ENCODE measurements at places on chromosomes 7 and 10.

DNA sequence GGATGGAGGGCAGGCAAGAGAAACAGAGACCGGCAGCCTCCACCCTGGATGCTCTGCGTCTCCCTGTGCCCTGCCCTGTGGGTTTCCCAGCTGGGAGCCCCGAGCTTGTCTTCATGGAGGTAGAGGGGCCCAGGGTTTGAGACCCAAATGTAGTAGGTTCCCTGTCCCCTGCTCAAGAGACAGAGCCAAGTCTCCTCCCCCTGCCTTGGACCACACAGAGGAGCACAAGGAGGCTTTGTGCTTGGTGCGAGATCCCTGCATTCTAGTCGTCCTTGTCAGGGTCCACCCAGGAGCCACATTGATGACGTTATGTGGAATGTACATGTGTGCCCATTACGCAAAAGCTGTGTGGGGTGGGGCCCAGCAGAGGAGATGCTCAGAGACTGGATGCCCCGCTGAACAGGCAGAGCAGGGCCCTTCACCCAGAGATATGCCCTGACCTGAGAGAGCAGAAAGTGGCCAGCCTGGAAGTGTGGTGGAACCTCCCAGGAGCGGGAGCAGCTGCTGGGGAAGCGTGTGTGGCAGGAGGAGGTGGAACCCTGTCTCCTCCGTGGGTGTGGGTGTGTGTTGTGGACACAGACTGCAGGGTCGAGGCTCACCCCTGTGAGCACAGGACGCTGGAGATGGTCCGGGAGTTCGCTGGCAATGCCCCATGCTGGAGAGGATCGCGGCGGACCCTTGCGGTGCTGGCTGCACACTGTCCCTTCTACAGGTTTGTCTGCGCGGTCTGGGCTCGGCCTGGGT, 39.3 kb downstream of the VWA2 start:
- no peak for DNase-seq

DNA sequence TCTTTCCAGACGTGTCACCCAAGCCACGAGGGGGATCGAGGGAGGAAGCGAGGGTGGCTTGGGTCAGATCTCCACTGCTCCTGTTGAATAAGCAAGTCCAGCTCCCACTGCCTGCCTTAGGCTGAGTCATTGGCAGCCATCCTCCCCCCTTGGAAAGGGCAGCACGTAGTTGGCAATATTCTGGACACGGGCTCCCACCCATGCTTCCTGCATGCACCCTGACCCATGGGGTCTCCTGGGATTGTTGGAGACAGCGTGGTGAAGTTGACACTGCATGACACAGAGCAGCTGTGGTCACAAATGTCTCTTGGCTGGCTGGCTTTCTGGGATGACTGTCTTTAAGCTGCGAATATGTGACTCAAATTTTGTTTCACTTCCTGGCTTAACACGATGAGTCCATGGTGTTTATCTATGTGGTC, 11.2 kb downstream of the BTBD16 start:
- no peak for DNase-seq

DNA sequence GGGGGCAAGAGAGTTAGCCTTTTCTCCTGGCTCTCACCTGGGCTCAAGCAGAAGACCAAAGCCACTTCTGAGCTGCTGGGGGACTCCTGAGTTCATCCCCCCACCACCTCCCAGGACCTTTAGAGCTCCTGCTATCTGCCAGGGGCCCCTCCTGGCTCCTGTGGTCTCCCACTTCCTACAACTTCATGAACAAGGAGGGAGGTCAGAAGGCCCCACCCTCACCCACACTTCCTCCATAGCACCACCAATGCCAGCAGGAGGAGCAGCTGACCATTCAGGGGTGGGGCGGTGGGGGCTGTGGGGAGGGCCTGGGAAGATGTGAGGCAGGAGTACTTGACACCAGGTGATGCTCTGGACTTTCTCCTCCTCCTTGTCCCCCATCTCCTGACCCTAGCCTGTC, 32.6 kb upstream of the ADCYAP1R1 start:
- DNase-seq: no peak

- DNase-seq: no peak
Observed at GRCh38 chr7:12719981-12720865, 32.8 kb downstream of the ARL4A start.

GRCh38 chr7:17994079-17994850, 33.4 kb downstream of the PRPS1L1 start:
- DNase-seq: no peak

DNA sequence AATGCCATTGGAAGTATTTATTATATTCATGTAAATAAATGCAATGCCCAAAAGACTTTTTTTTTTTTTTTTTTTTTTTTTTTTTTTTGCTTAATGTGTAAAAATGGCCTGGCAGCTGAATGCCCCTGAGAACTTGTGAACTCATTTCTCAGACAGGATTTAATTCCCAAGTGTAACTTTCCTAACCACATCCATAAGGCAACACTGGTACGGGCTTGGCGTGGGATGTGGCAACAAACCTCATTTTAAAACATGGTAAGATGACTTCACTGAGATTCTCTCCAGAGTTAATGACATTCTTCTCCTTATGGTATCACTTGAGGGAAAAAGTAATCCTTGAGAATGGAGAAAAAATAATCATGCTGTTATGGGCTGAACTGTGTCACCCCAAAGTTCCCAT, 150.4 kb downstream of the DGKI start:
- DNase-seq: no peak

GRCh38 chr10:95675403-95676116, 18.2 kb downstream of the TCTN3 start:
- DNase-seq: no peak

DNA sequence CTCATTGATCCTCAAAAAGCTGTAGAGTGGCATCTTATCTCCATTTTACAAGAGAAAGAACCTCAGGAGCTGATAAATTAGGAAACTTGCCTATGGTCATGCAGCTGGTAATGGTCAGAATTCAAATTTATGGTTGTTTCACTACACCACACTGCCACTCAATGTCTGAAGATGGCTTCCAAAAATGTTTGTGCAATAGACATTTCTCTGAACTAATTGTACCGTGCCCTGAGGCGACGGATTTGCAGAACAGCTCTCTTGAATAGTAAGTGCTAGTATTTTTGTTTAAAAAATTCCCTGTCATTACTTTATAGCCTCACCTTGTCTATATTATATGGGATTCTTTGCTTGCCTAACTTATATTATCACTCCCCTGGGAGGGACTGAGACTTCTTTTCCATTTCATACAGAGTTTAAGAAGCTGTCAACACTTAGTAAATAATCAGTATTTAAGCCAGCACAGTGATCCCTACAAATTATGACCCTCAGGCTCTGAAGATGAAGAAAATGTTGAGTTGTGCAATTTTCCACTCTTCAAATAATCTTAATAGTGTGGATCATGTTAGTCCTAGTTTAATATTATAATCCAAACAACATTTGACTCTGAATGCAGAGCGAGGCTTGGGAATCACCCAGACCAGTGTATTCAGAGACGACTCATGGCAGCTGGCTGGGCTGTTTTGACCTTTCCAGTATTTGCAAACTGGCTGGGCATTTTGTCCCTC, 346.6 kb downstream of the PTEN start:
- DNase-seq: no peak

DNA sequence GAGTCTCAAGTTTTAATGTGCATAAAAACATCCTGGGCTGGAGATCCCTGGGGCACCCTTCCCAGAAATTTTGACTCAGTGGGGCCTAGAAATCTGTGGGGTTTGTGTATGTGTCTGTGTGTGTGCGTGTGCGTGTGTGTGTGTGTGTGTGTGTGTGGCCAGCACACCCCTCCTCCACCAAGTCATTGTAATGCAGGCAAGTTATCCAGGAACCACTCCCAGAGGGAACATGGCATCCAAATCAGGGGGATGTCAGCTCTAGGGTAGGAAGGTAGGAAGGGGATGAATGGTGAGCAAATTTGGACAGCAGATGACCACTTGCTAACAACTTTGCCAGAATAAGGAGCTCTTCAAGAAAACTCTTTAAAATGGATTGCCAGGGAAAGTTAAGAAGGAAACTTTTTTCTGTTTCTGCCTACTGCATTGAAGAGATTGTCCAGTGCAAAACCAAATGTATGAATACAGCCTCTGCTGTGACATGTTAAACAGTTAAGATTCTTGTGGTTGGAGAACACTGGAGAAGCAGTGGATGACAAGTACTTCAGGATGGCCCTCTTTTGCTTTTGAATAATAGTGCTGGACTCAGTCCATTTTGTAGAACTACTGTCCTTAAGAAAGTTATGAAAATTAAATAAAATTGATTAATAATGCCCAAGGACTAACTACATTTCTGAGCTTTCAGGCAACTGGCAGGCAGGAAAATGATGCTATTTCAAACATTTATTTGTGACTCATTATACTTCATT, 12.3 kb downstream of the STAMBPL1 start:
- DNase-seq: no peak

GRCh38 chr10:88800152-88801125, 2.1 kb upstream of the LIPM start:
- peak; percentile 9 for DNase-seq

DNA sequence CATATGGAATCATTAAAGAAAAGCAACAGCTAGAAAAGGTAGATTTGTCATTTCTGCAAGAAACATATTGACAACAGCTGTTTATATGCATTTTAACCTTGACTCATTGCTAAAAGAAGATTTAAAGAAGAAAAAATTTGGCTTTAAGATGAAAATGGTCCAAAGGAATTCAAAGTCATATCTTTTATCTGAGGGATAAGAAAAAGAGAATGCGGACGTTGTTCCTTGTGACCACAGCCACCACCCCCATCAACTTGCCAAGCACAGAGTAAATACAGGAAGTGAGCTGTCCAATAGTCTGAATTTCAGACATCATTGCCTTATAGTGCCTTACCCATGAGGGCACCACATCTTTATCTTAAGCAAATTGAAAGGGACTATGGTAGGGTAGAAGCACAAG, 7.3 kb upstream of the CRPPA start:
- no peak for DNase-seq

DNA sequence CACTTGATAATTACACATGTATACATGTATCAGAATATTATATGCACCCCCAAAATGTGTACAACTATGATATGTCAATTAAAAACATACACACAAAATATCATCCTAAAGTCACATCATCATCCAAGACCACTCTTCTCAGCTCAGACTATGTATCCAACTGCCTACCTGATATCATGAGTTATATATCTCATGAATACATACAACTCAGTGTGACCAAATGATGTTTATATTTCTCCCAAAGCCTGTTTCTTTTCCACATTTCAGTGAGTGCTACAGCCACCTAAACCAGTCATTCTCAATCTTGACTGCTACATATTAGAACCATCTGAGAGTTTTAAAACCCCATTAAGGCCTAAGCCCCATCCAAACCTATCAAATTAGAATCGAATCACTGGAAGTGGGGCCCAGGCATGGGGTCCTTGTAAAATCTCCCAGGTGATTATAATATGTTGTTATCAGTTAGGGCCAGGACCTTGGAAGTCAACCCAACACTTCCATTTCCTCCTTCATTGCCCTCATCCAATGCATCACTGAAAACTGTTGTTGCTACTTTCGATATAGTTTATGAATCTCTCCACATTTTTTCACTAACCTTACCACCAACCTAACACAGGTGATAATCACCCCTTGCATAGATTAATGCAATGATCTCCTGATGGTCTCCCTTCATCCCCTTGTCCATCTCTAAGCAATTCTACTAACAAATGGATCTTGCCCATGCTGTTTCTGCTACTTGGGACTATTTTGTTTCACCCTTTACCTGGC, 53.8 kb upstream of the ITGB8 start:
- no peak for DNase-seq

- DNase-seq: no peak
Observed at GRCh38 chr10:77593771-77594470, 43.7 kb downstream of the KCNMA1 start.

DNA sequence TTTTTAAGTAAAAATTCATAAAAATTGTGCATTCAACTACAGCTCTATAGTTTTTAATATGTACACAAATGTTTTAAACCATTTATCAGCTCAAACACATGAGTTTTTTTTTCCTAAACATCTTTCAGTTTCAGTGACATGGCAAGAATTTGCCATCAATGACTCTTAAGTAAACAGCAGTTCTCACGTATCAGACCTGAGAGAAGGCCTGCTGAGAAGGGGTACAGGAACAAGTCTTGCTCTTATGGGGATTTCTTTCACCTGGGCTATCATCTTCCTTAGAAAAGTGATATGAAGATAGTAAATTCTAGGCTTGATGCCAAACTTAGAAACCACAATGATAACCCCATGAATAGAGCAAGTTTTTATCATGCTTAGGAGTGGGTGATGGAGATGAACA, 467.8 kb downstream of the ARL4A start:
- DNase-seq: no peak

DNA sequence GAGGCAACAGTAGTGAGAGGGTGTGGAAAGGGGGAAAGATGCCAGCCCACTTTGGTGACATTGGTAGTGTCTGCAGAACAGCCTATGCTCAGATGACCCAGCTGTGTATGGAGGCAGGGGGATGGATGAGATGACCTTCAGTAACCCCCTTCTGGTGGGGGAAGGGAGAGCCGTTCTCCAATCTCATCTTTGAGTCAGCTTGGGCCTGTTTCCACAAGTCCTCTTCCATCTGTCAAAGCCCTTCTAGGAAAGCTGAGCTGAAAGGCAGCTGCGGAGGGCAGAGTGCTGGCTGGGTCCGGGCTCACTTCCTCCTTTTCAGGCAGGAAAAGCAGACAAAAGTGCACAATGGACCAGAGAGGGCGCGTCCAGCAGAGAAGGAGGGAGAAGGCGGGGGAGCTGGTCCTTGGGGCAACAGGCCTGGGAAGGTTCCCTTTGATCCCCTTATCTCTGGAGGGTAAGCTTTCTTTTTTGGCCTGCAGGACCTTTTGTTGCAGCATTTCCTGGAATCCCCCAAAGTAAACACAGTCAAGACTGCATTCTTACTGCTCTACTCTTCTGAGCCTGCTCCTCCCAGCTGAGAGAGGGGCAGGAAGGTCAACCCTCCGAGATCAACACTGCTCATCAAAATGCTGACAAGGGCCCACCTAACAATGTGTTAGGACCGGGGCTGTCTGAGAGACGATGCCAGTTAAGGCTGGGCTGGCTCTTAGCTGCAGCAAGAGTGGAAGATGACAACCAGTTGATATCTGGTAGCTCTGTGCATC, 1.2 kb upstream of the LRMDA start:
- DNase-seq: no peak

- no peak for DNase-seq
Observed at GRCh38 chr10:78602201-78602932, 466.4 kb upstream of the ZMIZ1 start.
